ENCODE measurements at places on chromosomes 2 and 18. TPM values are rescaled to one million over a fixed set of nuclear protein-coding genes. Genes with fewer than 3 reads are reported as not detected.

DNA sequence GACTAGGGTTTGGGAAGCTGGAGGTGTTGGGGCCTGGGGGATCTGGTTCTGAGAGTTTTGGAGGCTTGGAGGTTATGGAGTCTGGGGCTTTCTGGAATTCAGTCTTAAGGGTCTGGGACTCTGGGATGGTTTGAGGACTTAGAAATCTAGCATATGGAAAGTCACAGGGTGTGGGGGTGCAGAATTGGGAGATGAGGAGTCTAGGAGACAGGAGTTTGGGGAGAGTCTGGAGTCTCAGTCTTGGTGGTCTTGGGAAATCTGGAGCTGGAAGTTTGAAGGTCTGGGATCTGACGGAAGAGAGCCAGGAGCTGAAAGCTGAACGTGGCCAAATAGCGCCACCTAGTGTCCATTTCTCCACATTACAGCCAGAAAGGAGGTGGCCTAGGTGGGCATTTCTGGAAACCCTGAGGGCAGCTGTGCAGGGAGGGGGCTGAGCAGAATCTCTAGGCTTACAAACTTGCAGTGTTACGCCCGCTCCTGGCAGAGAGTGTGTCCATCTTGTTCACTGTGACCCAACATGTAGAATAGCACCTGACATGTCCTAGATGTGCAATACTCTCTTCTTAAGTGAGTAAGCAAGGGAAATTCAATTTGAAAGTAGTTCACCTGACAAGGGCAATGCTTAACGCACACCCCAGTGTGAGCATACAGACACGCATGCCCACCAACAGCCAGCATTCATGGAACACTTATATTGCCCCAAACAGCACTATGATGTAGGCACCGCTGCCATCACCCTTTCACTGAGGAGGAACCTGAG is 204.8 kb downstream of the TFCP2L1 start:
- DNase-seq, result peak; percentile 72

DNA sequence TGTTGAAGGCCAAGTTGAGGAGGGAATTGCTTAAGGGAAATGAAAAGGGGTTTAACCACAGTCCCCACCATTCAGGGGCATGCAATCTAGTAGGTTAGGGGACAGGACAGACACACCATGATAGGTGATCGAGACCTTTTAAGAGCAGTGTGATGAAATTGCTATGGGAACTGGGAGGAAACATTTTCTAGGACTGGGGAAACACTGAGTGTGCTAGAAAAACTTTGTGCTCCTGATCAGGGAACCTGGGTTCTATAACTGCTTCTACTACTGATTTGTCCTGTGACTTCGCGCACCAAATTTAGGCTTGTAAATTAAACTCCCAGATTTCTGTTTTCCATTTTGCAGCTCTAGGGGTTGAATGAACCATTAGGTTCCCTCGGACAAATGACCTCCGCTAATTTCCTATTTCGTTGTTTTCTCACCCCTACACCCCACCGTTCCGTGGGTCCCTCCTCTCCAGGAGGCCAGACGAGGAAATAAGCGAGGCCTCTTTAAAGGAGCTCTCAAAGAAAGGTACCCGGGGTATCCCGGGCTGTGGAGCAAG is 371 bp upstream of the LCLAT1 start:
- no peak for DNase-seq

DNA sequence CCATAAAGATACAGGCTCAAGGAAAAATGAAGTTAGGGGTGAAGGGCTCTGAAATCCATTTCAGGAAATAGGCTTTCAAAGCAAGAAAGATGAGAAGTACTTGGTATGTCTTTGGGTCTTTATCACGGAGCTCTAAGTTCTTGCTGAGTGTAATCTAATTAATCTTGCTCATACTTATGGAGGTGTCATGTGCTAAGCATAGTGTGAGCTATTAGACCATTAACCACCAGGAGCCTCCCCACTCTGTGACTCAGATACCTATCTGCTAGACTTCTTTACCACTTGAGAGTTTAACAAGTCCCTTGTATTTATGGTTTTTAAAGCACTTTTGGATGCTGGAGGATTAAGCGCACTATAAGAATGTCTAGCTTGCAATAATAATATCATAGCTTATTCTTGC is 678.7 kb downstream of the EPHA4 start:
- no peak for DNase-seq

The OTOS gene
- polyA plus RNA-seq, result not detected

DNA sequence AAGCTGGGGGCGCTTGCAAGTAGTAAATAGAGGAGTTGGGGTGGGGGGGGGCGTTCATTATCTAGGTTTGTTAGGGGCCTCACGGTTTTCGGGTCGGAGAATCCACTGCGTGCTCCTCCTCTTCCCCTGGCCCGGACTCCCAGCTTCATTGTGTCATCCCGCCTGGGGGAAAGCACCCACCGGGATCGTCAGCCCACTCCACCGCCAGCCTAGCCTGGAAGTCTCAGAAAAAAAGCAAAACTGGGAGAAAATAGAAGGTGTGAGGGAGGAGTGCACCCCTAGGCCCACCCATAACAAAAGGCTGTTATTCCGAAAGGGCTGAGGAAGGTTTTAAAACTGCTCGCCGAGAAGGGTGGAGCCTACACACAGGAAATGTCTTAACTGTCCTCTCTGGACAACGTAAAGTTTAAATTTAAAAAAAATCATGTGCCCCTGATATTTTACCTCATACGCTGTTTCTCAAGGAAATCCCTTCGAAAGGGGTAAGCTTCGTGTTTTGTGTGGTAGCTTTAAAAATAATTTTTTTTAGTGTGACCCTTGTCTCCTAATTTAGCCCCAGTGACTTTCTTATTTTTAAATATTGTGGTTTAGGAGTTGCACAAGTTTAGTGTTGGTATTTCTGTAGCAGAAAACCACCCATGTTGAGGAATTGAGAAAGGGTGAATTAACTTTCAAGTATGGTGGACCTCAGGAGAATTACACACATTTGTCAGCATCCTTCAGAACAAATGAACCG is 104.2 kb downstream of the SPTBN1 start:
- DNase-seq, result no peak

GRCh38 chr2:129801575-129801974 is 177.9 kb upstream of the RAB6C start:
- DNase-seq, result no peak

The SERPINB7 gene
- 0.35 TPM for polyA plus RNA-seq

DNA sequence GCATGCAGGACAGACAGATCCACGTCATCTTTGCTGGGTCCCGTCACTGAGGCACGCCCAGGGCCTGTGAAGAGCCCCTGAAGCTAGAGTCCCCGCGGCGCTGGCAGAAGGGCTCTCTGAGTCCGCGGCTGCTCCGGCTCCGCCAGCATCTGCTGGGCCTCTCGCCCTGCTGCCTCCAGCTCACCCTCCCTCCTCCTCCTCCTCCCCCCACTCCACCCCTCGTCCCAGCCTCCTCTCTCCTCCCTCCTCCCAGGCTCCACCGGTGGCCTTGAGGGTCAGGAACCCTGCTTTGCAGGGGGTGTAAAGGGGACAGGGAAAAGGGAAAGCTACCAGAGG is at the start of gene TNS1:
Gene TNS1, minus strand, starts transcription at position 151 of the 336 bp plus-strand sequence. Its CDS starts 123 bp downstream, at position 28.
- no peak for DNase-seq
